ENCODE measurements at places on chromosomes 1 and 21.
A peak's percentile ranks its signal among the peaks of the same experiment; 100 is the strongest.

- peak; percentile 84 for DNase-seq
Measured at GRCh38 chr21:34887725-34888568, 161.2 kb downstream of the RUNX1 start.

DNA sequence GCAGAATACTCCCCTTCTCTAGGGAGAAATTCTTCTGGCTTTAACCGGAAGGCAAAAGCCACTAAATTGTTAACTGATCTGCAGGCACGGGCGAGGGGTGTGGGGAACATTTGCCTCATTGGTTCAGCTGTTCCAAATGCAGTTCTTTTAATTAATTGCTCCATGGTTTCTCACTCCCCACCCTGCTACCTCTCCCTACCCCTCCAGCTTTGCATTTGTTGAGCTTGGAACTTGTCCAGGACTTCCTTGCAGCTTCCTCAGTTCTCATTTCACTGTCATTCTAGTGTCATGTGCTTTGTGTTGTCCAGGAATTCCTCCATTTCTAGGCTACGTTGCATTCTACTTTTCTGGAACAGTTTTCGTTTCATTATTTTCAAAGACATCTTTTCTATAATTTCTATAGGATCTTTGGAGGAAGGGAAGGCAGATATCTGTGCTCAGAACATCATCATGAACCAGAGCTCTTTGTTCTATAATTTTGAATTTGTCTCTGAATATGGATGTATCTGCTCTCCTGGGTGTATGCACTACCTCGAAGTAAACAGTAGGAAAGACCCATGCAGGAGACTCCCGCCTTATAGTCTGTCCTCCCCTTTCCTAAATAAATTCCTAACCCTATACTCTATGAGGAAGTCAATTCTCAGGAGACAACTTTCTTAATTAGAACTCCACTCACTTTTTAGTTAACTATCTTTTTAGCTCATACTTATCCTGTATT lies 132.4 kb upstream of the LMO4 start:
- DNase-seq, result no peak

- DNase-seq, result no peak
Measured at GRCh38 chr1:35576061-35576765, 3.1 kb downstream of the TFAP2E start.

DNA sequence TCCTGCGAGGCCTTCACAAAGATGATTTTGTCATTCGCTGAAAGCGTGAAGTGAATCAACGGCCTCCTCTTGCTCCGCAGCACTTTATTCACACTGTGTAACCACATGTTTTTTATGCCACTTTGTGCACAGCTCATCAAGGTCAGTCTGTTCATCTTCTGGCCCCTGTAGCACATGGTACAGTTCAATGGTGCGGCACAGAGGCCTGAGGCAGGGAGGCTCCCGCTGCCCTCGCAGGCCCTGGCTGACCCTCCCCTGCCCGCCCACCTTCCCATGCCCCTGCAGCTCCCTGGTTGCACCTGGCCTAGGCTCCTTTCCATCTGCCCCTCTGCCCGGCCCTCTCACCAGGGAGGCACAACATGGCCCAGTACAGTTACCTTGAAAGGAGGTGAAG lies 87.5 kb downstream of the CD247 start:
- no peak for DNase-seq

DNA sequence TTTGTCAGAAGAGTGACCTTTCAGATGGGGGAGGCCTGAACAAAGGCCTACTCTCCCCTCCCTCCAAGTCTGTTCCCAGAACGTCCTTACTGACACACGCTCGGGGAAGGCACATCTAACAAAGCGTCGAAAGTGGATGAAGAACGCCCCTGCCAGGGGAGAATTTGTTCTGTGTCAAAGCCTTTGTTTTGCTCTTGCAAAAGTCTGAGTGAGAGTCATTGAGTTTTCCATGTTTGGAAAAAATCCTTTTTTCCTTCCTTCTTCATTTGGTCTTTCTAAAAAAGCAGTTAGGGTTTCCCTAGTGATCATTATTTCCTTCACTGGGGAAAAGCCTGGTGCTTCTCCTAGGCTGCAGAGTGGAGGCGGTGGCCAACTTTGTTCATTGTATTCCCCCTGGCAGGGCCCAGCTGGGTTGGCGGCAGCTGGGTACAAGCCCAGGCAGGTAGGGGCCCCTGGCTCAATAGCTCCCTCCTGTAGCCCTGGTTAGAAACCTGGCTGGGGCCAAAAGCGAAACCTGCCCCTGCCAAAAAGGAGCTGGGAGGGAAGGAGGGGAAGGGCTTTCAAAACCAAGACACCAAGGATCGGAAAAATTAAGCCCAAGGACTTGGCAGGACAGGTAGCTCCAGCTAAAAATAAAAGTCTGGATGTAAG lies 81.1 kb downstream of the ITPKB start:
- no peak for DNase-seq

DNA sequence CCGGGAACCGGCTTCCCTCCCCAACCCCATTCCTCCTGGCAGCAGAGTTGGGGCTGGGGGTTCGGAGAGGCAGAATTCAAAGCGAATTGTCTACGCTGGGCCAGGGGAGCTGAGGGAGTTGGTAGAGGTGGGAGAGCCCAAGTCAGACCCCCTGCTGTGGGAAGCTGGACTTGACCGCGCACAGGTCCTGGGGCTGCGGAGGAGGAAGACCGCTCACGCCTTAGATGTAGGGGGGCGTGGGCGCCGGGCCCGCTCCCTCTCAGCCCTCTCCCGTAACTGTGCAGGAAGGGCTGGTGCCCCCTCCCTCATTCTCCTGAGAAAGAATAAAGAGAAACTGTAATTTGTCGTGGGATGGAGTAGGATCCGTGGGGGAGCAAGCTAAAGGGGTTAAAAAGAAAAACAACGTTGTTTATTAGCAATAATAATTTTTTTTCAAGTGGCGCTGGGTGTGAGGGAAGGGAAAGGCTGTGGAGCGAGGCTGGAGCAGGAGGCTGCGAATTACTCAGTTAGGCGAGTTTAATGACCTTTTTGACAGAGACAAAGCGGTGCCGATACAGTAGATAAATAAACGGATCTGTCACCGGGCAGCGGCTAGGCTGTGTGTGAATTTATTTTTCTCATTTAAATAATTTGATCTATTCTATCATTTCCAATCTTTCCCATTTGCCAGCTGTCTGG lies 838 bp upstream of the GRIK3 start:
- DNase-seq, result no peak

DNA sequence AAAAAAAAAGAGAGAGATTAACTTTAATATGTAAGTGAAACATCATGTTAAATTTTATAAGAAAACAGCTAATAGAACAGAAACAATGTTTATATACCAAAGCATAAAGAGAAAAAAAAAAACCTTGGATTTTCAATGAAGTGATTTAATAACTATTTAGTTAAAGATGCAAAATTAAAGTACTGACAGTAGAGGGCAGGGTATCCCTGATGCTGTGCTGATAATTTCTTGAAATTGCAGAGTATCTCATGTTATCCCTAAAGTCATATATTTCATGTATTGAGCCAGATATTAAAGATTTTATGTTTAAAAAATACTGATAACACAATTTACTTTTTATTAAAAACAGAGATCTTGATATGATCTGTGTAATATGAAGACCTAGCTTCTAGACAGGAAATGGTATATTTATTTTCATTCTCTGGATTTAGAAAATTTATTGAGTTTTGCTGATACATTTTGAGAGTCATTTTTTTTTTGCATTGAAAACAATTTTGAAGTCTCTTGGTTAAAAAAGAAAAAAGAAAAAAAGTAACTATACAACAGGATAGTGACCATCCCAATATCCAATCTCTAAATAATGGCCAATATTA lies 273.2 kb downstream of the USP25 start:
- no peak for DNase-seq

GRCh38 chr1:202073206-202073605 lies 49.5 kb upstream of the GPR37L1 start:
- DNase-seq, result no peak

GRCh38 chr1:91948501-91949355 lies 473 bp upstream of the BRDT start:
- no peak for DNase-seq

DNA sequence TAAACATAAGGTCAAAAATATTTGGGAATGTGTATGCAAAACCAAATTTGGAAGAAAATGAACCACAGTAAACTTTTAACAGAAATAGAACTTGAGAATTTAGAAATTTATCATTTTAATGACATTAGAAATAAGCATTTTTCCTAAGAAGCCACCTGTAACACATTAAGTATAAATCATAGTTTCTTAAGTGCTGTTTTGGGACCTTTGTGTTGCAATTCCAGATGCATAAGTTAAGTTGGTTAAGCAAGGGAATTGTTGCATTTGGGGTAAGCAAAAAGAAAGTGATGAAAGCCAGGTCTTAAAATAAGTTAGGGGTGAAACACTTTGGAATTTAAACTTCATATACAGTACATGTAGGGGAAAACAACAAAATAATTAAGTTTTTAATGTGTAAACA lies 49.8 kb downstream of the CDKN2C start:
- no peak for DNase-seq

- no peak for DNase-seq
Measured at GRCh38 chr1:159953536-159954515, at the start of gene SLAMF9. SLAMF9 (minus strand) TSS chr1:159954237; CDS start chr1:159954137, 100 bp downstream.

GRCh38 chr1:155013632-155014031 lies 11.0 kb downstream of the ZBTB7B start:
- DNase-seq, result peak; percentile 33

DNA sequence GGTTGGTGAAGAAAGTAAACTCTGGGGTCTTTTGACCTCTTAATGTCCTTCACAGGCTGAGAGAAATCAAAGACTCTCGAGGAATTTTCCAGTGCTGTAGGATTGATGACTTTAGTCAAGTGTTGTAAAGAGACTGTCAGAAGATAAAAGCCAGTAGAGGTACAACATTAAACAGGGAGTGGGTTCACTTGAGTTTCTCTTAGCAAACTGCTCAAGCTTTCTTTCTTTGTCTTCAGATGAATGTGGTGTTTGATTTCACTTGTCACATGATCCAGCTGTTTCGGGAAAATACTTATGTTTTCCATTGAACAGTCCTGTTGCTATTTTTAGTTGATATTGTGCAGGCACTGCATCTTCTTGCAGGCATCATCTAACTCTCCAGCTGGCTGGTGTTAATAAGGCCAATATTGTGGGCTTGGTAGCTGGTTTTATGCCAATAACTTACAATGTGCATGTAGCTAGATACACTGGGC lies 45.6 kb downstream of the XCL2 start:
- no peak for DNase-seq

DNA sequence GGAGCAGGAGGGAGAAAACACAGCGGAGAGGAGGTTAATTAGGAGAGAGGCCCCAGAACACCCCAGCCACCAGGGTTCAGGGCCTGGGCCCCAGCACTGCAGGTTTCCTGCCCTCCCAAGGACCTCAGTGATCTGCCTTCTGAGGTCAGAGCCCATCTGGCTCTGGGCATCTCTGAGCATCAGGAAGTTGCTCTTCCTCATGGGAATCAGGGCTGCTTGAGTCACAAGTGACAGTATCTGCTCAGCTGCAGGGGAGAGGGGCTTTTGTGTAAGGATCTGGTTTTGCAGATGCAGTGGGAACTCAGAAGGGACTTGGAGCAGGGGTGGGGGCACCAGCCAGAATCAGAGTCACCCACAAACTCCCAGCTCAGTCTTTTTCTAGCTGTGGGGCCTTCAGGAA lies 472.1 kb downstream of the PTPRU start:
- no peak for DNase-seq

DNA sequence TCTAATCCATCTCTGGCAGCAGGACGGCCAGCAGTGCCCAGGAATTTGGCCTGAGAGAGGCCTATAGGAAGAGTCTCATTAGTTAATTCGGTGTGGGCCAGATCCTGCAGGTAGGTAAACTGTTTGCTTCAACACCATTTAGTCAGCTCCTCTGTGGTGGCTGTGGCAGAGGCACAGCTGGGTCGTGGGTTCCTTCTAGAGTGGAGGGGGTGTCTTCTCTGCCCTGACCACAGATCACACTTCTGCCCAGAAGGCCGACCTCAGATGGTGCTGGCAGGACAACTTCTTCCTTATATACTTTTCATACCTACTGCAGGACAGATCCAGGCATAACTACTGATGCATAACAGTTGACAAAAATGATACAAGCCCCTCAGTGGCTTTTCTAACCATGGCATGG lies 281.4 kb downstream of the RPS6KC1 start:
- DNase-seq, result no peak

DNA sequence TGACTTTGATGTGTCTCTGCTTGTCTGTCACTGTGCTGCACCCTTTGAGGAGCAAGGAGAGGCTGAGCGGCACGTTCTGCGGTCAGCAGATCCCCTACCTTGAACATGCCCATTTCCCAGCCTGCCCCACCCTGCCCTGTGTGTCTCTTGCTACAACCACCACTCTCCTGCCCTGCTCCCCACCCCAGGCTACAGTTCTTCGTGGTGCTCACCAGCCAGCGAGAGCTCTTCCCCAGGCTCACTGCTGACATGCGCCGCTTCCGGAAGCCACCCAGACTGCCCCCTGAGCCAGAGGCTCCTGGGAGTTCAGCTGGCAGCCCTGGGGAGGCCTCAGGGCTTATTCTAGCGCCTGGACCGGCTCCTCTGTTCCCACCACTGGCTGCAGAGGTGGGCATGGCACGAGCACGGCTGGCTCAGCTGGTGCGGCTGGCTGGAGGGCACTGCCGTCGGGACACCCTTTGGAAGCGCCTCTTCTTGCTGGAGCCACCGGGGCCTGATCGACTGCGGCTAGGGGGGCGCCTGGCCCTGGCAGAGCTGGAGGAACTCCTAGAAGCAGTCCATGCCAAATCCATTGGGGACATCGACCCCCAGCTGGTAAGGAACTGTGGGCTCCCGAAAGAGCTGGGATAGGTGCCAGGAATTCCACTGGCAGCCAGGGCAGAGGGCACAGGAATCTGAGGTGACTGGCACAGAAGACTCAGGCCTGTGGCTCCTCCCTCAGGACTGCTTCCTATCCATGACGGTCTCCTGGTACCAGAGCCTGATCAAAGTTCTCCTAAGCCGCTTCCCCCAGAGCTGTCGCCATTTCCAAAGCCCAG lies 5.6 kb downstream of the HYI start:
- DNase-seq, result no peak

GRCh38 chr1:76548513-76549100 lies 318.7 kb upstream of the ST6GALNAC5 start:
- DNase-seq, result no peak

GRCh38 chr1:98468111-98468717 lies 193.3 kb upstream of the SNX7 start:
- DNase-seq, result no peak

DNA sequence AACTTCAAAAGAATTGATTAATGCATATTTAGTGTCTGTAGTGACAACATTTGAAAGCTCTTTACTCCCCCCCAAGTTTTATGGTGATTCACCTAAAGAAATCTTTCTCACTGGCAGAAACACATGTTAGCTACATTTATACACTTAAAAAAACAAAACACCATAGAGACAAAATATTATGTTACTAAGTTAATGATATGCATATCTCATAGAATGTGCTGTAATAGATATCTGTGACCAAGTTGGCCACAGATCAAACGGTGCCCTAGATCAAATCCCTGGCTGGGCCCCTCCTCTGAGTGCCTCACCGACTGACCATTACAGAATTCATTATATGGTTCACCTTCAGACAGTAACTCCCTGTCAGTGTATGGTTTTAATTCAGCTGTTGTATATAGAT lies 322.1 kb upstream of the LYPLAL1 start:
- no peak for DNase-seq
